ENCODE measurements at places on chromosomes 6 and 20.
A peak's percentile ranks its signal among the peaks of the same experiment; 100 is the strongest.

DNA sequence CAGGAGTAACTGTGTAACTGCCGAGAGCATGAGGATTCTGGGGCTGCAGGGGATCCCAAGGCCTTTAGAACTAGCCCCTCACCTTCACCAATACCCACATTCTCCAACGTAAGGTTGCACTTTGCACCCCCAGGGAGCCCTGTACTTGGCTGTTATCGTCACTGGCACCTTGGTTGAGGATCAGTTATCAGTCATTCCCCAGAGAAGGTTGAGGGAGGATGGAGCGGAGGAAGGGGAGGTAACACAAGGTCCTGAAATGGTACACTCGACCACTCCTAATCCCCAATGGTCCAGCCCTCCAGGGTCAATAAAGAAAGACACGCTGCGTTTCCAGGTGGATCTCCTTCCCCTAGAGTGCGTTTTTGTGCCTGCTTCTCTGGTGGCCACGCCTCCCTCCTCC lies 1.1 kb upstream of the SPDEF start:
- no peak for DNase-seq

DNA sequence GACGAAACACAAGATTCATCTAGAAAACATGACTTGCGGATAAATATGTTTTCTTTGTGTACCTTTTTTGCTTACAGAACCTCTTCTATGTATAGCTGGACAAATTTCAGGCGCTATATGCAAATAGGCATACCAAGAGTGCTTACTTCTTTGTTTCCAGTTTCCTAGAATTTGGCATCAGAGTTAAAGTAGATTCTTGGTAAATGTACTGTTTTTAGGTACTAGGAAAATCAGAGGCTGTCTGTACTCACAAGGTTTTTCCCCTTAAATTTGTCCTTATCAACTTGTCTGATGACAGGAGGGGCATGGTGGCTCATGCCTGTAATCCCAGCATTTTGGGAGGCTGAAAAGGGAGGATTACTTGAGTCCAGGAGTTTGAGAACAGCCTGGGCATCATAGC lies 124.9 kb upstream of the TMEM170B start:
- DNase-seq, result no peak

GRCh38 chr6:144017166-144018094 lies 9.4 kb upstream of the PLAGL1 start:
- no peak for DNase-seq

DNA sequence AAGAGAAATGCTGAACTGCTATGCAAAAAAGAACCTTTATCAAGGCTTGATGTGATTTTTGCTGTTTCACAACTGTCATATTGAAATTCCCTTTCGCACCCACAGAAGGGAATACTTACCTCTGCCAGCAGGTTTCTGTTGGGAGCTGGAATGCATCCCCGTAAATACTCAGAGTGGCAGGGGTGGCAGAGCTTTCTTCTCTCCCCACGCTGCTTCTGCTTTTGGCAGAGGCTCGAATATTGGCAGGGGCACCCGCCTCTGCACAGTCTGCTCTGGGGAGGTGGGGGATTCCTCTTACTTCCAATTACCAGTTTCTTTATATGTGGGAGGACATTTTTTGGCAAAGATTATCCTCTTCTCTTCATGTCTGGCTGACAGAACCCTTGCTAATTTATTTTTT lies 28.4 kb downstream of the TMEM200A start:
- DNase-seq, result no peak

DNA sequence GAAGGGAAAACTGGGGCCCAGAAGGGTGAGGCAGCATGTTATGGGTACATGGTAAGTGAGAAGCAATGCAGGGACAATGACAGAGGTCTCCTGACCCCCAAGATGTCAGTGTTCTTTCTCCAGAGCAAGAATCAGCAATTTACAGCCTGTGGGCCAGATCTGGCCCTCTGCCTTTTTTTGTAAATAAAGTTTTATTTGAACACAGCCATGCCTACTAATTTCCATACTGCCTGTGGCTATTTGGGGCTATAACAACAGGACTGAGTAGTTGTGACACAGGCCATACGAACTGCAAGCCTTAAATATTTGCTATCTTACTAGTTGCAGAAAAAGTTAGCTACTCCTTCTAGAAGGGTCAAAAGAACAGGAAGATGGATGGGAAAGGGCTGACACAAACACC lies 52.5 kb downstream of the PTPRT start:
- DNase-seq, result no peak

DNA sequence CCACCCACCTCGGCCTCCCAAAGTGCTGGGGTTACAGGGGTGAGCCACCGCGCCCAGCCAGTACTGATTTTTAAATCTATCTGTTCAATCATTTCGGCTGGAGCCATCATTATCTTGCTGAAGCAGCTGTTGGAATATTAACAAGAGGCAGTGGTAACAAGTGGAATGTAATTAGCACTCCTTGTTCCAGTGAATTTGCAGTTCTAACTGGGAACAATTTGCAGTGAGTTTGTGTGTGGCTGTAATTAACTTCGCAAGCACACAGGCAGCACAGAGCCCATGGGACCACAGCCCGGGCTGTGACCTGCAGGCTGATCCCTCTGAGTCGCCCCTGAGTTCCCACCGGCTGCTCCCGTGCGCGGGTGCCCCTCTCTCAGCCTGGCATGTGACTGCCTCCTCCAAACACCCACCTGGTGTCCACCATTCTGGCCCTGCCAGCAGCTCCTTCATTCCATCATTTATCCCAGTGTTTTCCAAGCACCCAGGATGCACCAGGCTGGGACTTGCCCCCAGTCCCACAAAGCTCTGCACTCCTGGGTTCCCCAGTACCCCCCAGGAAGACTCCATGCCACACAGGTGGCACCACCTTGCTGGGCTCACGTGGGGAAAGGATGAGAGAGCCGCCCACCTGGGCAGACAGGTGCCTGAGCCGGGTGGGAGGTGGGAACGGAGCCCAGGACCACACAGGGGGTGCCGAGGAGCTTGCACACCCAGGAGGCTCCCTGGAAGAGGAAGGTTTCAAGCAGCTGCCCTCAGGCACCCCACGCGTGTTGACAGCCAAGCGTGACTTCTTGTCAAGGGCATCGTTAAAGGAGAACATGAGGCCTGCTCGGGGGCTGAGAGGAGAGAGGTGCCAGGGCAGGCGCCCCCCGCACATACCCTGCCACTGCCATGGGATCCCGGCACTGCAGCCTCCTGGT lies 75.2 kb downstream of the YTHDF1 start:
- DNase-seq, result no peak

GRCh38 chr6:158879180-158879579 lies 60.0 kb upstream of the EZR start:
- DNase-seq, result peak; percentile 71

GRCh38 chr6:70423189-70424134 lies 10.2 kb downstream of the FAM135A start:
- no peak for DNase-seq

GRCh38 chr6:139291813-139292619 lies at the start of gene TXLNB:
TSS of gene TXLNB (minus strand) at chr6:139291998. CDS start at chr6:139288899, 3,099 bp downstream.
- peak; percentile 85 for DNase-seq

DNA sequence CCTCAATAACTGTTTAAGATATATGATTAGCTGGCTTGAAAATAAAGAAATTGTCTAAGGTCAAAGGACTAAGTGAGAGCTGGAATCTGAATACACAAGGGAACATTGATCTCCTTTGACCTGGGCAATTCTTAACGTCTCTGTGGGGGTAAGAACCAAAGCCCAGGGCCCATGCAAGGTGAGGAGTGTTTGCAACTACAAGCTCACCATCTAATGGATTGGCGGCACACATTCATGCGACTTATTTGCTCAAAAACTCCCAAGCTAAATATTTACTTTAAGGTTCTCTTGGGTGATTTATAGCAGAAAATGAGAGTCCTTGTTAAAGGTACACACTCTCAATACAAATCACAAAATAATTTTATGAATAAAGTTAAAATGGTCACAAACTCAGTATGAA lies 392.0 kb upstream of the FLRT3 start:
- DNase-seq, result no peak

DNA sequence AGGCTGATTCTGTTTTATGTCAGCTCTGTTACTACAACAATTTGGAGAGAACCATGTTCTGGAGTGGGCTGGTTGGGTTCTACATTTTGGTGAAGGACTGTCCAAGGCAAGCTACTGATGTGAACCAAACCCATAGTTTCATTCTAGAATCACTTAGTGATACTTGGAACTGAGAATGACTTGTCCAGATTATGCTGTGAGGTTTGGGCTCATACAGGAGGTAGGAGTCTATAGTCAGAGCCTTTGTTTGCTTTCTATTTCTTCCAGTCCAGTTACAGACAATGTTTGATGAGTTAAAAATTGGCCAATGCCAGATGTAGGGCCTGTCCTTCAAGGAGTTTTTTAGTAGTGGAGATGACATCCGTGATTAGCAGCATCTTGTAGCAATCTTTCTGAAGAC lies 97.9 kb downstream of the LRRC1 start:
- no peak for DNase-seq

- no peak for DNase-seq
Observed at GRCh38 chr20:11248011-11248409, 574.2 kb upstream of the JAG1 start.

DNA sequence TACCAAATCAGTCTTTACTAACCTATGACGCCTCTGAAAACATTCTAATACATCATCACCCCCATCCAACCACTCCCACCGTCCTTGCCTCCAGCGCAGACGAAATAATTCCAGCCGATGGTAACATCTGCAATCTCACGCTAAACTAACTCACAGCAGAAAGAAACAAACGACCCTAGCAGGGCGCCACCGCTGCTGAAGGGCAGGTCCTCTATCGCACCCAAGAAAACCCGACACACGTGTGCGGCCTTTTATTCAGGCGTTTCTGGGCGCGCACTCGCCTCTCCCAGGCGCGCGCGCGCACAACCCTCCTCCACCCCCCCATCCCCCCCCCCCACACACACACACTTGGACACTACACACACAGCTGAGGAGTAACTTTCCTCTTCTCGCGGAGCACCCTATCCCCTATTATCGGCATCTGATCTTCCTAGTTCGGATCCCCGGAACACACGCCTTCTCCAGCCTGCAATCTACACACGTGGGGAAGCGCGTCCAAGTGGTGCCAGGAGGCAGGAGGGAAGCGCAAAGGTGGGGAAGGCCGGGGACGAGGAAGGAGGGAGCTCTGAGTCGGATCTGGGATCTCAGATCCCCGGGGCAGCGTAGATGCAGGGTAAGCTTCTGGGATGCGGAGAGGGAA lies 1.4 kb downstream of the GFOD1 start:
- peak; percentile 62 for DNase-seq

DNA sequence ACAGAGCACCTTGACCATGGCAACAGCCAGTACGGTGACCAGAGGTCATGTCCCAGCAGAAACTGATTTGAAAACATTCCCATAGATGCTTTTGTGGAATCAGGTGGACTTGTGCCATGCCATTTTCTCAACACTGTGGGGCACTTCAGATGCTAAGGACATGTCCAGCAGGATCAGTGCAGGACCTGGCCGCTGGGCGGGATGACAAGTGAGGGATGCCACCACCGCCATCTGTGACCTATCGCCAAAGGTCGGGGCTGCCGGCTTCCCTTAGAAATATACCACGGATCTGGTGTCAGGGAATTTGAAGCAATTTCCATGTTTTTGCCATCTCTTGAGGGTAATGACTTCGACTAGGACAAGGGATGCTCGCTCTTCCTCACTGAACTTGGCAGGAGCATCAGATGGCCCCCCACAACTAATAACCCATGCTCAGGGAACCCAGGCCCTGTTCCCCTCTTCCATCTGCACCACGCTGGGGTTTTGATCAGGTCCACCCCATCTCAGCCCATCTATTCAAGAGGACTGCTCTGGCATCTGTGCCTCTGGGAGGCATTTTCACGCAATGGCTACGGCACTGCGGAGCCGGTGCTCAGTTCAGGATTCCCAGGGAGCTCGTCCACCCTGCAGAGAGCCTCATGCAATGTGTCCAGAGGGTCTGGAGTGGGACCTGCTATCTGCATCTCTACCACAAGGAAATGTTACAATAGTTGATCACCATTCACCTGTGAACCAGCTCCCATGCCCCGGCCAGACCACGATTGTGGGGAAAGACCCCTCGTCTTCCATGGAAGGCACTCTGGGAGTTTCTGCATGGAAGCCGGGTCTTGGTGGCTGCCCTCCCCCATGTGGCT lies 302.6 kb downstream of the TAF4 start:
- DNase-seq, result no peak

DNA sequence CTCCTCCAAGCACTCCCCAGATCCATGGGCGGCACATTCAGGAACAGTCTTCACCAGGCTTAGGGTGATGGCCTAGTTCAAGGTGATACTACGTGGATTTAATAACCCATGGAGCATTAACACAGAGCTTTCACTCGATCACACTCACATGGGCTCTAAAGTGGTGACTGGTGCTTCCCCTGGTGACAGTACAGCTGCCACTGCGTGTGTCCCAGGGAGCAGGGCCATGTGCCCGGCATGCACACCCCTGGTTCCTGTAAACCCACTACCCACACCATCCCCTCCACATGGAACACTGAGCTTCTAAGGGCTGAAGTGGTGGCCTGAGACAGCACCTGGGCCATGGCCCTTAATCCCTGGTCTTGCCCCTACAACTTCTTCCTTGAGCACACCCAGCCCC lies 27.8 kb upstream of the APMAP start:
- no peak for DNase-seq

GRCh38 chr6:21902628-21903169 lies 309.1 kb downstream of the SOX4 start:
- no peak for DNase-seq

GRCh38 chr6:40968620-40969164 lies 70.3 kb downstream of the UNC5CL start:
- DNase-seq, result no peak

DNA sequence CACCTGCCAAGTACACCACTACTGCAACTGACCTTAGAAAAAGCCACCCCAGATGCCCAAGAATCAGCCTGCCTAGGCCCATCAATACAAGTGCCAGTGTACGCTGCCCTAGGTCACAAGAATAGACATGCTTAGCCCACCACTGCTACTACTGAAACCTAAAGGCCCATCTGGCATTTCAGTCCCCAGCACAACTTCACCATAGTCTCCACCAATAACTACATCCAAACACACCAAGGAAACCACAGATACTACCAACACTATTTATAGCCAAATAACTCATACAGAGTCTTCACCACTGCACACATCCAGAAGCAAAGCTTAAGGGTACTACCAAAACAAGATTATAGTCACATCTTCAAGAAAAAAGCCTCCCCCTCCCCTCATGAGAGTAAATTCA lies 28.2 kb downstream of the TREML4 start:
- DNase-seq, result no peak

DNA sequence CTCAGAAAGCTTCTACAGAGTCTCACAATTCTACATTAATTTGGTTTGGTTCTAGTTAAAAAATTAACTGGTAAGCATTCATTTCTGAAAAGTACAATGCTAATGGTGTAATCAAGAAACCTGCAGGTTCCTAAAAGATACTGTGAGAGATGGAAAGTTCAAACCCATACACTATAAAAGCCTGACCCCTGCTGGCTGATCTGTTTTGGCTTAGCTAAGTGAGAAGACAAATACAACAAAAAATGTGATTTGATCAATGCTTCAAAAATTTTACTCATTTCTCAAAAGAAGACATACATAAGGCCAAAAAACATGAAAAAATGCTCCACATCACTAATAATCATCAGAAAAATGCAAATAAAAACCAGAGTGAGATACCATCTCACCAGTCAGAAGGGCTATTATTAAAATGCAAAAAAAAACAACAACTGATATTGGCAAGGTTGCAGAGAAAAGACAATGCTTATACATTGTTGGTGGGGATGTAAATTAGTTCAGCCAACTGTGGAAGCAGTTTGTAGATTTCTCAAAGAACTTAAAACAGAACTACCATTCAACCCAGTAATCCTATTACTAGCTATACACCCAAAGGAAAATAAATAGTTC lies 102.8 kb downstream of the MOXD1 start:
- DNase-seq, result peak; percentile 52

GRCh38 chr20:49276161-49276960 lies 1.5 kb downstream of the ZNFX1 start:
- peak; percentile 70 for DNase-seq

- no peak for DNase-seq
Observed at GRCh38 chr20:14913896-14914620, 576.6 kb upstream of the FLRT3 start.
